Cardiac septum (tissue), 1 donor: ENCODE measurements at places on chromosomes 13 and 19. TPM values are rescaled to one million over a fixed set of nuclear protein-coding genes. Genes with fewer than 3 reads are reported as not detected.

The ZSCAN4 gene
- 0.16 TPM for total RNA-seq

DNA sequence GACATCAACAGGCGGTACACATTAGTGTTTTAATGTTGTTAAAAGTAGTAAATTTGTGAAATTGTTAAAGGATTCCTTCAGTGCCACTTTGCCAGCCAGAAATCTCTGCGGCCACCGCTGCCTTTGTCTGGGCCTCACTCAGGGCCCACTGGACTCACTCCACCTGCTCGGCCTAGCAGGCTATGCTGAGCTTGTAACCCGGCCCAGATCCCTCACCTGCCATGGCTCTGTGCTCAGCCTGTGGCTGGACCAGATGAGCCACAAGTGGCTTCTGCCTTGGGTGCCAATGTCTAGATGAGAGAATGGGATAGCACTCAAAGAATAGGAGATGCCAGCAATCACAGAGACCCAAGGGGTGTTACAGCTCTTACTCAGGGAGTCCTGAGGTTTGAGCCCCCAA is 1228.0 kb downstream of the DIAPH3 start:
- no peak for DNase-seq

The ZNF155 gene
- total RNA-seq = 6.4 TPM

The KIR2DL1 gene
- not detected for total RNA-seq

DNA sequence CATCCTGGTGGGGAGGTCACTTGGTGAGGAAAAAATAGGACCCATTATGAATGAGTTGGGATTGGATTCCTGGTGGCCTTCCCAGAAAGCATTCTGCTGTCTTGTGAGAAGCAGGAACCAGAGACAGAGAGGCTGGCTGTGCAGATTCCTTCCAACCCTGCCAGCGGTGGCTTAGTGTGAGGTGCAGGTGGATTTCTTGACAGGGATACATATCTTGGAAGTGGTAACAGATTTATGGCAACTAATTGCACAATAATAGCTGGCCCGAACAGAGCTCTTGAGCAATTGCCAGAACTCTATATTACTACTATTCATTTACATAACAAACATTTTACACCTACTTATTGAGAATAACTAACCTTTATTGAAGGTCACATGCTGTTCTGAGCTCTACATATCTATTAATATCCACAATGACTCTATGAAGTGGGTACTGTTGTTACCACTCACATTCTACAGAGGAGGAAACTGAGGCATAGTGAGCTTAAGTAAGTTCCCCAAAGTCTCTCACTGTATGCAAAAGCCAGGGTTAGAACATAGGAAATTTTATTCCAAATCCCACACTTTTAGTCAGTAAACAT is 173.9 kb upstream of the SERP2 start:
- no peak for DNase-seq

- no peak for DNase-seq
Measured at GRCh38 chr13:20024702-20025101, 66.2 kb downstream of the ZMYM2 start.

- DNase-seq = no peak
Measured at GRCh38 chr19:4386041-4386782, 14.1 kb downstream of the SH3GL1 start.

The ARRDC5 gene
- not detected for total RNA-seq

- DNase-seq = no peak
Measured at GRCh38 chr13:28718196-28718542, 601 bp downstream of the SLC46A3 start.

DNA sequence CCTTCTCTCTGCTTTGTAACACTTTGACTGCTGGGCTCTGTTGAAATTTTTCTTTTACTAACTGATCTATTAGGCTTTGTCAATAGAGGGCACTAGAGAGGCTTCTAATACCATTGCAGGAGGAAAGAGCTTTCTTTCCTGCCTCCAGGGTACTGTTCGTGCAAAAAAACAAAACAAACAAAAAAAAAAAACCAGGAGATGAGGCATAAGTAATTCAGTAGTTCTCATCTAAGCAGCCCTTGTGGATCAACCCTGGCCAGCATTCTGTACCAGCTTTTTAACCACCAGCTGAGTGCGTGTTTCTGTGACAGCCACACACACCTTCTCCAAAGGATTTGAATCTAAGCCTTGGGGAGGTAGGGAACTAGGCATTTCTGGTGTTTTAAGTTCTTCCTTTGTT is 1707.6 kb upstream of the SLC10A2 start:
- no peak for DNase-seq
